ENCODE measurements at places on chromosomes 2 and 18.

GRCh38 chr18:74451148-74451547 is 6.0 kb downstream of the DIPK1C start:
- no peak for DNase-seq

DNA sequence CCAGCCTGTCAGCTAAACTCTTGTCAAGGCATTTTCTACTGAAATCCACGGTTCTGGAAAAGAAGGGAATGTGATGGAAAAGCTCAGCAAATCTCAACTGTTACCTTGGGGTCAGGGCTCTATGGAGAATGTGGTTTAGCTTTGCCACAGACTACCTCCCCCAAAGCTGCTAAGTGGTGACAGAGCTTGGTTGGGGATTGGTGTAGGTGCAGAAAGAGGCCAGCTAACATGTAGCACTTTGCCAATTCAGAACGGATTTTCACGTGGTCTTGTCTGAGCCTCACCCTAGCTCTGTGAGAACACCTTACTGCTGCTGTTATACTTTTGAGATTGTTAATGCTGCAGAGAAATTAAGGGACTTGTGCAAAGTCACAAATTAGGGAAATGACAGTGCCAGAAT is 331.1 kb downstream of the RND3 start:
- no peak for DNase-seq

DNA sequence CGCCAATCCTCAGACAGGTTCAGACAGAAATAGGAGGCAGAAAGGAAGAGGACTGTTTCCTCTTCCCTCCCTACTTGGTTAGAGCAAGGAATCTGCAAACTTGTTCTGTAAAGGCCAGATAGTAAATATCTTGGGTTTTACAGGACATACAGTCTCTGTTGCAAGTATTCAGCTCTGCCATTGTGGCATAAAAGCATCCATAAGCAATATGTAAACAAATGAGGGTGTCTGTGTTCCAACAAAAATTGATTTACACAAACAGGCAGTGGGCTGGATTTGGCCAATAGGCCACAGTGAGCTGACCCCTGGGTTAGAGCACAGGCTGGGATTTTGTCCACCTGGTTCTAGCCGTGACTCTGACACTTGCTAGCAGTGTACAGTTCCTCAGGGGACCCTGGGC is 89.4 kb downstream of the NRP2 start:
- no peak for DNase-seq

- no peak for DNase-seq
Measured at GRCh38 chr2:234374150-234374508, 122.8 kb downstream of the ARL4C start.

DNA sequence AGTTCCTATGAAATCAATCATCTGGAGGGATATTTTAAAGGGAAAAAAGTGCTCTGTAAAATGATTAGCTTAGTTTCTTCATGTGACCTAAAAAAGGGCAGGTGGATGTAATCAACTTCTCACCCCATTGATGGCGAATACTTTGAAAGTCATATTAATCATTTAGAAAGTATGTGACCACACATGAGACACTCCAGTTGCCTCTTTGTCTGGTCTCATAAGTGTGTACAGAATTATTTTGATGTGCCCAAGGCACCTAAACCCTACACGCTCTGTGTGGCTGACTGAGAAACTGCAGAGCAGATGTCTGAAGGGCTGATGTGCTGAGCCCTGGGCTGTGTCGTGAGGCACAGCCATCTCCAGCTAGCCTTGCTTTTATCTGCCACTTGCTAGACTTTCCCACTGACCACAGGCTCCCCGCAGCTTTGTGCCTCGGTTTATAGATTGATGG is 26.9 kb downstream of the SGPP2 start:
- DNase-seq = no peak

- DNase-seq = peak; percentile 79
Measured at GRCh38 chr2:237581751-237582746, 8.5 kb downstream of the RAB17 start.

DNA sequence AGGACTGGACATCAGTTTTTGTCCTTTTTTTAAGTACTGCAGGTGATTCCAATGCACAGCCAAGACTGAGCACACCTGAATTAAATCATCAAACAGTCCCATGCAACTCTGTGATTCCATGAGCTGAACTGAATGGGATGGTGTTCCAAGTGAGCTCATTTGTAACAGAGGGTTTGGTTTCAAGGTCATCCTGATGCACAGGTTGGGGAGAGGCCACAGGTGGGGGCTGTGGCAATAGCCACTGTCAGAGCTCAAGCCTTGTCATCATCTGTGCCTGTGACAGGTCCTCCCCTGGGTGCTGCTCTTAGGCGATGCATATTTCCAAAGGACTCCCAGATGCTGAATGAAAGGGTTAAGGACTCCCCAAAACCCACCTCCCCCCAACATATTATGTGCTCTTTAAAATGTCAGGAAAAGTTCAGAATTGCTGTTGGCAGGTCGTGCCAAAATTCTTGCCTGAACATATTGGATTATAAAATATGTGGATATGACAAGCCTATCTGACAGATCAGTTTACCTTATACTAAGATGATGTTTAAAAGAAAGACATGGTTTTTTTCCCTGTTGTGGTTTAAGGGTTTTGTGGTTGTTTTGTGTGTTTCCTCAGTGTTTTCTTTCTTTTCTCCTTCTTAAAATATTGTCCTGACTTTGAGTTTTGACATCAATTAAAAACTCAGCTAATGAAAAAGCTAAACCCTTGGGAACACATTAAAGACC is 263.5 kb upstream of the SIX2 start:
- no peak for DNase-seq

- no peak for DNase-seq
Measured at GRCh38 chr2:220956429-220956828, 615.7 kb downstream of the EPHA4 start.

- no peak for DNase-seq
Measured at GRCh38 chr2:70516596-70516995, 37.0 kb downstream of the TGFA start.

GRCh38 chr2:30201990-30202389 is 29.3 kb upstream of the LBH start:
- peak; percentile 43 for DNase-seq

DNA sequence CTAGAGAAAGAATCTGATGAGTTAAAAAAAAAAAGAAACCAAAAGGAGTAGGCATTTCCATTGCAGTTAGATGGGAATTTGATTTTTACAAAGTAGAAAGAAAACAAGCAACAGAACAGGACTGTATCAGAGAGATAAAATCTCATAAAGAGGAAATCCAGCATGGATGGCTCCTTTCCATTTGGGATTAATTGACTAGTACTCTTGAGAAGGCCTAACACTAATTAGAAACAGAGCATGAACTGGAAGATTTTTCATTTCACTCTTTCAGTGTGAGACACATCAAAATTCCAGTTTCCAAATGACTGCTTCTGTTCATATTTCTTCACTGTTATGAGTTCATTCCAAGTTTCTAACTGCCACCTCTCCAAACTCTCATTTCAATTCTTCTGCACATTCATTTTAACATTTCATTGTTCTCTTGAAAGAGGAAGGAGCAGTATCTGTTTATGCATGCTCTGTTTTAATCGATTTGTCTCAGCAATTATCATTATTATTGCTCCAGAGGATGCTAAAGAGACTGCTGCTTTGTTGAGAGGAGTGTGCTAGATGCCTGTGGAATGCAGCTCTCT is 108.8 kb upstream of the PIEZO2 start:
- no peak for DNase-seq

DNA sequence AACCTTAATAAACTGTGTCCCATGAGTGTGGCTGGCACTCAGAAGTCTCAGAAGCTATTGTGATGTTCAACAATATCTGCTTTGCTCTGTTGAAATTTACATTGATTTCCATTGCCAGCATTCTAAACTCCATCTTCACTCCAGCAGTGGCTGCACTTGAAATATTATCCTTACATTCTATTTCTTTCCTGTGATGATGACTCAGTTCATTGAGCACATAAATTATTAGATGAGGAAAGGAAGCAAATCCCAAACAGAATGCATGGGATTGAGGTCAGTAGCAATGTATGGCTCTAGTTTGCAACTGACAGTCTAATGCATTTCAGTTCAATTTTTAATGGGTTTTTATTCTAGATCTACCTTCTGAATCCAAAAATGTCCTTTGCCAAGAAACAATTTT is 92.4 kb upstream of the TTN start:
- no peak for DNase-seq

DNA sequence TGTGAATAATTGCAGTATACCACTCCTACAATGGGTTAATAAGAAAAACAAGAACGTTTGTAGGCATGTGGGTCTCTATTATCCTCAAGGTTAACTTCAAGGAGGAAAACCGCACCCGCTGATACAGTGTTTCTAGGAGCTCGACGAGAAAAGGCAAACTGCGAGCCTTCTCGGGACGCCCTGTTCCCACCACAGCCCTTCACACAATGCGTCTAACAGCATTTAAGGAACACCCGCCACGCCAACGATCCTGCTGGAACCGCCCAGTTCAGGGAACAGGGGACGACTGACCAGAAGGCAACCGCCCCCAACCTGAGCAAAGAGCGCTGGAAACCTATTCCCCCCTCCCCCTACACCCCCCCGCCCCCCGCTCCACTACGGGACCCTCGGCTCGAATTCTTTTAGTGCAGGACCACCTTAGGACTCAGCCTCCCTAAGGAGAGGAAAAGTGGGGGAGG is 710 bp upstream of the TMSB10 start:
- peak; percentile 87 for DNase-seq

GRCh38 chr18:23950644-23951043 is 63.9 kb upstream of the TTC39C start:
- DNase-seq = no peak

- no peak for DNase-seq
Measured at GRCh38 chr2:47819834-47820233, 36.9 kb downstream of the MSH6 start.

DNA sequence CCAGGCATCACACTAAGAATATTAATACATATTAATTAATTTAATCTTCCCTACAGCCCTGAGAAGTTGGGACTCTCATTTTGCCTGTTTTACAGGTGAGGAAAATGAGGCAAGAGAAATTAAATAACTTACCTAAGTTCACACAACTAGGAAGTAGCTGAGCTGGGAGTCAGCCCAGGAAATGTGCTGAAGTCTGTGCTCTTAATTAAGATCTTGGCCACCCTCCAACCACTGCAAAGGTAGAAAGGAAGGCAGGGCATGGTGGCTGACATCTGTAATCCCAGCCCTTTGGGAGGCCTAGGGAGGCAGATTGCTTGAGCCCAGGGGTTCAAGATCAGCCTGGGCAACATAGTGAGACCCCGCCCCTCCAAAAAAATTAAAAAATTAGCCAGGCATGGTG is 12.9 kb upstream of the MGAT4A start:
- DNase-seq = no peak
